ENCODE measurements at places on chromosomes 4 and X.

DNA sequence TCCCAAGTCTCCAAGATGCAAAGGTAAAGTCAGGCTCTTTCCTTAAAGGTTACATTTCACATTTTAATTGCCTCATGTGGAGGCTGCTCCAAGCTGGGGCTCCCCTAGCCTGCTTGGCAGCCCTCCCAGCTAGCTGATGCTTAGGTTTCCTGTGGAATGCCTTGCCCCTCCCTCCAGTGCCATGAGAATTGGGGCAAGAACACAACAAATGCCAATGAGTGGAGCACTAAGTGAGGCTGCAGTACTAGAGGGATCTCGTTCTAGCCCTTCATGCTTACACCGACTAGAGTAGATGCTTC, 597.7 kb downstream of the MID1IP1 start:
- DNase-seq = no peak

DNA sequence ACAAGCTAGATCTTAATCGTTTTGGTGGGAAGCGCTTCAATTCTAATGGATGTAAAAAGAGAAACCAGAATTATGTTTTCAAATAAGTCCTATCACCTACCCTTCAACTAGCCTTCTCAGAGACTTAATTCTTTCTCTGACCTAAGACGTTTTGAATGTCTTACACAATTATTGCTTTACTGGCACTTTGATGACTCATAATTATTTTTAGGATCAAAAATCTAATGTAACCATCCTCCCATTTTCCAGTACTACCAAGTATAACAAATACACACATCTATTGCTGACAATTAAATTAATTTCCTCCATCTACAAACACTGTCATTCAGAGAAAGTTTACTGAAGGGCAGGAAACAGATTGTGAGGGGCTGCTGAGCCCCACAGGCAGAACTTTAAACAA, 108.6 kb downstream of the PPP3CA start:
- no peak for DNase-seq

DNA sequence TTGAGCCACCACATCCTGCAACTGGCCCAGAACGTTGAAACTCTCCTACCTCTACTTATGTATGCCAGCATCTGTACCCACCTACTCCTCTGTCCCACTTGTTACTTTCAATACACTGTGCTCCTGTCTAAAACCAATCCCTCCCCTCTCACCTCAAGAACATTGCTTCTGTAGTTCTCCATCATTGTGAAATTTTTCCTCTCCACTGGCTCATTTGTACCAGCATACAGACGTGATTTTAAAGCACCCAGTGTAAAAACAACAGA, 25.5 kb upstream of the USO1 start:
- no peak for DNase-seq

- no peak for DNase-seq
These were observed 1.2 kb downstream of the CHIC2 start for GRCh38 chr4:54063229-54063628.

- no peak for DNase-seq
These were observed 94.1 kb downstream of the IL1RAPL2 start for GRCh38 chrX:104660092-104660491.

- no peak for DNase-seq
These were observed 3.4 kb upstream of the ATP11C start for GRCh38 chrX:139936259-139936658.

DNA sequence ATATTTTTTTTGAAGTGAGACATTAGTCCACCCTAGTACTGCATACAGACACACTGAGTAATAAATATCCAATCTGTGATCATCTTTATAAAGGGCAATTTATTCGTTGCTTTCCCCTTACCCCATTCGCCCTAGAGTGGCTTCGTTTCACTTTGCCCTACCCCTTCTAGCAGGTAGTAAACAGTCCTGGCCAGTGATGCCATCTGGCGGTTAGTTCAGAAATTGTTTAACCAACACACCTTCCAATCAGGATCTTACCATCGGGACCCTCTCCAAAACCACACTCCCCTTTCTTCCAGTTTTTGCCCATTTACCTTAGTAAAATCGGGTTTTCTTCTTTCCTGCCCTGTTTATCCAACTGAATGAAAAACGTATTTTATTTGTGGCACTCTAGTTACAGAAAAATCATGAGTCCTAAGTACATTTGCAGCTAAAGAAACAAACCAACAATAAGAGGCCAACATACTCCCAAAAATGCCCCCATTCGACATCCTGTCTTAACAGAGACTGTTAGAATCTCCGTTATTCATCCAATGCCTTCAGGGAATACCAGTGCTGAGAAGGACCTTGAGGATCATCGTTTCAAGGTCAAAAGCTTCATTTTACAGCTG, 2.2 kb downstream of the PPA2 start:
- DNase-seq = peak; percentile 77

GRCh38 chr4:173696011-173696410, 166.0 kb upstream of the HAND2 start:
- DNase-seq = no peak

DNA sequence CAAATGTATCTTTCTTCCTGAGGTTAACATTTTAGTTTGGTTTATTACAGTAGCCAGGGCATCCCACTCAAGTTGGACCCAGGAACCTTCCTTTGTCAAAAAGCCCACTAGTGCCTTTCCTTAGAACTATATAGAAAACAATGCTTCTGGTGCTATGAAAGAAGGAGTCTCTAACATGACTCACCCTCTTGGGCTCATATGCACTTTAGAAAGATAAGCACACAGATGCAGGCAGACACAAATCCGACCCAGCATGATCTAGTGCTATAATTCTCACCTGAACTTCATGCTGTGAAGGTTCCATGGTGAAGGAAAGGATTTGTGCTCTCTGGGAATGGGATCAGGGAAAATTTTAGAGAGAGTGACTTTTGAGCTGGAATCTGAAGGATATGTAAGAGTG, 289.4 kb downstream of the ANKRD50 start:
- no peak for DNase-seq

DNA sequence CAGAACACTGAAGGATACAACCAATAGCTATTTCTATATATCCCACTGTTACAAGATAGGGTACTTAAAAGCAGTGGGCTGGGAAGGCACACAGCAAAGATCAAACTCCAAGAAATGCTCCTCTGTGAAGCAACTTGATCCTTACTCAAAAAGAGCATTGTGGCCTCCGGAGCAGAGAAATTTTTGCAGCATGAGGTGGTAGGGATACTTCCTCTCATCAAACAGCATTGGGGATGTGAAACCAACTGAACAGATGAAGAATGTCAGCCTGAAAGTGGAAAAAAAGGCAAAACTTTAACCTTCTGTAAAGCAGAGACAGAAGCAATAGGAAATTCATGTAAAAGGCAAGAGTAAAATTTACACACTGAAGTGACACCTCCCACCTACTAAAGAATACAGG, 92.2 kb downstream of the HUWE1 start:
- DNase-seq = no peak

DNA sequence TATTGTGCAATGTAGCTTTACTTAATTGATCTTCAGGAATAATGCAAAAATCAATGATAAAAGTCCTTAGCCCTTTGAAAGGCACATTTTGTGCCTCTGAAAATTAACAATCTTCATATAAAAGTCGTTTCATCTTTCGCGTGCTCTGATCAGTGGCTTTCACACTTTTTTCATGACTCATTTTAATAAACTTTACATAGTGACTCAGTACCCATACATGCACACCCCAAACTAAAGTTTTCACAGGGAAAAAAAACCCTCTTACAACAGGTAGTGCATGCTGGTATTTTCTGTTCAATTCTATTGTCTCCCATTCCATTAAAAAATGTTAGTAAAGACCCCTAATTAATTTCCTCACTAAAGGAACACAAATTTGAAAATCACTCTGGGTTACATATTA, 21.5 kb downstream of the RWDD4 start:
- no peak for DNase-seq

DNA sequence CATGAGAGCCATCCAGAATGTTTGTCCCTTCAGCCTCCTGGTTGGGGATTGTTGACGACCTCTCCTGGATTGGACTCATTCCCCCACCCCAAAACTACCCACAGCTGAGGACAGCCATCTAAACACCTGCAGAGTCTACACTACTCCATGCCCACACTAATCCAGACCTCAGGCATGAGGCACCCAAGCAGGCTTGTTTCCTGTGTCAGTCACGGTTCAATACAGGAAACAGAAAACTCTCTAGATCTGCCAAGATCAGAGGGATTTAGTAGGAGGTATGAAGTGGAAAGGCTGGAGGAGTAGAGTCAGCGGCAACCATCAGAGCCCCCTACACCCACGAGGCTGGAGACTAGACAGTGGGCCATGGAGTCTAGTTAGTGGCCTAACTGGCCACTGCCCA, 37.7 kb downstream of the HAND2 start:
- peak; percentile 51 for DNase-seq

DNA sequence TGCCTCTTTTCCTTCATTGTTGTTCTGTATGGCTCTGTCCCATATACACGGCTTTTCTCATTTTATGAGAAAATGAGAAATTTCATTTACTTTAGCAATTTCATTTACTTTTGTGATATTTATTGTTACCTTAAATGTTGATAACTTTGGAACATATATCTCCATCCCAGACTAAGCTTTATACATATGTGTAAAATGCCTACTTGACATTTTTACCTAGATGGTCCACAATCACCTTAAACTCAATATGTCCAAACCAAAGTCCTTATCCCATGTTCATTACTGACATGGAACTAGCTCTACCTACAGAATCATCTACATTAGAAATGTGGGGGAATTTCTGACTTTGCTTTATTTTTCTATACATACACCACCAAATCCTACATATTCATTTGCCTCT, 590.5 kb upstream of the CT83 start:
- DNase-seq = no peak

GRCh38 chr4:41205854-41206460, 8.4 kb downstream of the APBB2 start:
- no peak for DNase-seq

GRCh38 chr4:15010038-15010585, 7.8 kb downstream of the CPEB2 start:
- DNase-seq = no peak

GRCh38 chrX:32597777-32598176, 613.6 kb downstream of the DMD start:
- DNase-seq = no peak

DNA sequence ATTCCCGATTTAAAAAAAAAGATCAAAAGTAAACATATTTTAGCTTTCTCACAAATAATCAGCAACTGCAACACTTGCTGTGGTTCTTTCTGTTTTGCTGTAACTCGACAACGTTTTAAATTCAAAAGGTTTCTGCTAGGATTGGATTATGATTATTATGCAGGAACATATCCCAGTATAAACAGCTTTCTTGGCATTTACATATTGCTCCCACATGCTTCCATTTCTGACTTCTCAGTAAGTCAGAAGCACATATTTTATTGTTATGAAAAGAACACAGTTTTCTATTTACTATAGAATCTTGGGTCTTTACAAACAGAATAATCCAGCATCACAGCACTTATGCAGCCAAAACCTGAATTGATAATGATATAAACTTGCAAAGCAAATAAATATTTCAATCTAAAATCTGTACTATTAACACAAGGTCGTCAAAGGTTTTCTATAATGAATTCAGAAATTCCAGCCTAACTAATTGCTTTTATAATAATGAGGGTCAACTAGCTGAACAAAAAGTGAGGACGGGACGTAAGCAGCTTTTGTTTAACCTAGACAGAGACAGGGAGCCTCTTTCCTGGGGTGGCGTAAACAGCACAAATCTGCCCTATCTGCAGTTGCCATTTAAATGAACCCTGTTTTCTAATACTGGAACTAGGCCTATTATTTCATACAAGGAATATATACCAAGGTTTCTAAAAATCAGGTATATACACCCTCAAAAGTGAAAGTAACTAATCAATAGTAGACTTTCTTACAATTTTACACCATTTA, 9.8 kb upstream of the PCDH18 start:
- no peak for DNase-seq

- DNase-seq = no peak
These were observed 20.7 kb downstream of the ACE2 start for GRCh38 chrX:15579778-15580747.

Measured in DND-41 (cell line).